ENCODE measurements at places on chromosomes 5 and 9. TPM values are rescaled to one million over a fixed set of nuclear protein-coding genes. Genes with fewer than 3 reads are reported as not detected.

GRCh38 chr9:78314953-78315870 is 18.3 kb downstream of the PSAT1 start:
- DNase-seq: no peak

DNA sequence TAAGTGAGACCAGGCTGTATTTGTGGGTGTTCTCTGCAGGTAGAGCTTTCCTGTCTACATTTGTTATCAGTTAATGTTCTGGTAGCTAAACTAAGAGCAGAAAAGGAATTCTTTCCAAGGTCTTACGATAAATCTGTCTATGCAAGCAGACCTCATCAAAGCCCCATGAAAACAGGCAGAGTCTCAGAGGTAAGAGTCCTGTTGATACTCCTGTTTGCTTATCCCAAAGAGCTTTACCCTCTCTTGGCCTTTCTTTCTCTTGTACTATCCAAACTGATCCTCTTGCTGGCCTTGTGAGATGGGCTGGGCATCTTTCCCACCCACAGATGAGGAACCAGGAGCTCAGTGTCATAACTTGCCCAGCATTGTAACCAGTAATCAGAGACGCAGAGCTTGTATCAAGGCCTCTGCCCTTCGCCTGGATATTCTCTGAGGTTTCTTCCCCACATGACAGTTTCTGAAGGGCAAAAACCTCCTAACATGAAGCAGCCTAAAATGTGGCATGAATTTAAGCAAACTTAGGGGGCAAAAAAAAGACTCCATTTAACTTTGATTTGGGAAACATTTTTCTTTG is 33.5 kb downstream of the PRKACG start:
- no peak for DNase-seq

DNA sequence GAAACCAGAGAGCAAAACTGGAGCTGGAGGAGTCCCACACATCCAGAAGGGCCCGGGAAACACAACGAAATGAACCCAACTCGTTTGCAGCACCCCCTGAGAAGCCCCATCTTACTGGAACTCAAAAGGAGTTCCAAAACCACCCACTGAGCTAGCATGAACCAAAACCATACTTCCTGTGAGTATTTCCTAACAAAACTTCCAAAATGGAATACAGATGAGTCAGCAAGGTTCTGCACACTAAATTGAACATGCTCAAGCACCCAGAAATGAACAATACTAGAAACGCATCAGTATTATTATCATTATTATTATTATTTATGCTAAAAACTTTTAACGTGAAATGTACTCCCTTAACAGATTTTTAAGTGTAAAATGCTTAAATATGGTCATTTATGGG is 8.0 kb upstream of the SPOCK1 start:
- DNase-seq: no peak

DNA sequence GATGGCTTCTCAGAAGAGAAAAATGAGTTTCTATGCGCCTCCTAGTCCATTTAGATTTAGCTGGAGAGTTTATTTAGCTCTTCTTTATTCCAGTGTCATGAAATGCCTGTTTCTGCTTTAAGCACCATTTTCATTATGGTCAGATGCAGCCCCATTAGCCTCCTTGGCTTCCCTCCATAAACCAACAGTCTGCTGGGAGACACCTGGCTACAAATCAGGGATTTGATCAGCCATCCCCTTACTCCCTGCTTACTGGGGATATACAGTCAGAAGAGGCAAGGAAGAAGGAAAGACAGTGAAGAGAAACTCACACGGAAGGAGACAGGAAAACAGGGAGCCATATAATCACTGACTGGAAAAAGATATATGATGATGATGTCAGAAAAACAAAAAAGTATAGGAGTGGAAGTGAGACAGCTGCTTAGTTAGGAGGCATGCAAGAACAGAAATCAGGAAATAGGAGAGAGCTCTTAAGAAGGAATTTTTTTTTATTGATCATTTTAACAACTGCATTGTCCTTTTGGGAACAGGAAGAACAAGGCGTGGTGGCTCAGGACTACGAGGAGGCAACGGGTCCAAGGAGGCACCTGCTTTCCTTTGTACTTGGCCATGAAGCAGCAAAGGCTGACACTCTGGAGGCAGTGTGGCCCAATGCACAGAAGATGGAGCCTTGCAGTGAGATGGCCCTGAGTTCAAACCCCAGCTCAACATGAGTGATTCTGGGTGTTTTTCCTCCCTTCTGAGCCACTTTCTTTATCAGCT is 56.1 kb downstream of the MED27 start:
- no peak for DNase-seq

- no peak for DNase-seq
Observed at GRCh38 chr5:151191661-151192060, 32.2 kb downstream of the CCDC69 start.

GRCh38 chr9:9764821-9765220 is 848.0 kb downstream of the PTPRD start:
- no peak for DNase-seq

The NOL6 gene
- 45.9 TPM for total RNA-seq

GRCh38 chr5:78813906-78814530 is 165.4 kb upstream of the LHFPL2 start:
- no peak for DNase-seq

- no peak for DNase-seq
Observed at GRCh38 chr9:85443190-85443598, 298.6 kb downstream of the AGTPBP1 start.

The DCAF12 gene
- 34.7 TPM for total RNA-seq

DNA sequence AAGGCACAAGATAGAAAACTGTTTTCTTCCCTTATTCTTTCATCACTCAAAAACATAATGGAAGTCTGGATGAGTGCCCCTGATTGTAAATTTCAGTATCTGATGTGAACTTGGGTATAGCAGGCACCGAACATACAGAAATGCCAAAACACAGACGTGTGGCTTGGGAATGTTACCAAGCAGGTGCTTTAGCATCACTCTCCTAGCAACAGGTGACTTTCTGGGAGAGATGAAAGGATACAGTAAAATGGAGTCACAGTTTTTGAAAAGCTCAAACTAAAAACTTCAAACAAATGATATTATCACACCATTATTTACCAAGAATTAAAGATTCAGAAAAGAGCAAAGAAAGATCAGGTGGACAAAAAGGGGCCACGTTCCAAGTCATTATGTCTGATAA is 130.2 kb downstream of the DROSHA start:
- DNase-seq: no peak

- DNase-seq: peak; percentile 23
Observed at GRCh38 chr9:25964239-25964638, 286.0 kb upstream of the TUSC1 start.

GRCh38 chr9:106911951-106912350 is 49.0 kb downstream of the ZNF462 start:
- no peak for DNase-seq

DNA sequence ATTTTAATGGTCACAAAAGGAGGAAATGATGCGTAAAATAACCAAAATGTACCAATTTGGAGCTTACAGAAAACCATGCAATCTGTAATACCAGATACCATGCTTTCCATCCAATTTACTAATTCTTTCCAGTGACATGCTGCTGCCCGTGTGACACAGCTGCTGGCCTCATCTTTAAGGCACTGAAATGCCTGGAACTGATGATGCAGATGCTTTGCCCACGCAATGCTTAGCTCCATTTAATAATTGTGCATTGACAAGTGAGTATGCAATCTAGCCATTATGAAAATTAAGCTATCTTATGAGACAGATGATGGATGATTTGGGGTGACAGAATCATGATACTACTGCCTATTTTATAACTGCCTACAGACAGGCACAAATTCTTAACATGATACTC is 169.2 kb upstream of the CTNND2 start:
- DNase-seq: no peak

DNA sequence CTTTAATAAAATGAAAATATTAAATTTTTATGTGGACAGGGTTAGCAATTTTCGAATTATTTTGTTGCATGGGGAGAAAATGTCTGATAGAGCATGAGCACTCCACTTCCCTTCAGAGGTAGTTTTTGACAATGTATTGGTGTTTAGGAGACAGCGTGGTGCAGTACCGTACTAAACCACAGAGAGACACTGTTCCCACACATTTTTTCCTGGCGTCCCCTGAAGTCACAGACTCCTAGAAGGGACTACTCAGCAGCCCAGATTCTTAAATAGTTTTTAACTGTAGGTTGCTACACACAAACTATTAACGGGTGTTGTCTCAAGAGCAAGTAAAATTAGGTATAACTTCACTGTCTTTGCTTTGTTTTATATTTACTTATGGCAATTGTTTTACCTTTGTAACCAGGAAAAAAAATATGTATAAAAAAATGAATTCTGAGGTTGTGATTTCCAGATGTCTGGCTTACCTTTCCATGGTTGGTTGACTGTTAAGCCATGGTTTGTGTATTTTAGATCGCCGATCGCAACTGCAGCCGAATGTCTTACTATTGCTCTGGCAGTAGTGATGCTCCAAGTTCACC is 171.2 kb downstream of the DOCK8 start:
- peak; percentile 41 for DNase-seq

All from activated CD8-positive, alpha-beta T cell treated with anti-CD3 and anti-CD28 coated beads for 36 hours (primary cell).